ENCODE measurements at places on chromosomes 6 and 20.

- no peak for DNase-seq
These were observed 12.2 kb upstream of the TRPC4AP start for GRCh38 chr20:35104685-35105295.

GRCh38 chr6:148857798-148858390, 111.1 kb downstream of the UST start:
- DNase-seq, result no peak

- DNase-seq, result no peak
These were observed 59.7 kb downstream of the PFDN4 start for GRCh38 chr20:54267483-54268003.

GRCh38 chr6:125013938-125014660, 51.9 kb downstream of the RNF217 start:
- no peak for DNase-seq

- DNase-seq, result no peak
These were observed 100.7 kb downstream of the TCP11 start for GRCh38 chr6:35040398-35040797.

- no peak for DNase-seq
These were observed 117.6 kb downstream of the DST start for GRCh38 chr6:56524891-56525703.

Measured in B cell (primary cell).